Skeletal muscle tissue (tissue), 5 donors: ENCODE measurements at places on chromosomes 1 and 21. TPM values are rescaled to one million over a fixed set of nuclear protein-coding genes. Genes with fewer than 3 reads are reported as not detected.

PDE9A gene
- 1.6 TPM for total RNA-seq

TSSK3 gene
- 1.0 TPM for total RNA-seq

ESPN gene
- 0.52 TPM for total RNA-seq

KRTAP10-9 gene
- not detected for total RNA-seq

VPS45 gene
- total RNA-seq, result 41.2 TPM

LMX1A gene
- total RNA-seq, result 1.6 TPM

CNIH3 gene
- total RNA-seq, result 4.2 TPM

HSPB7 gene
- total RNA-seq, result 5.7 TPM

RBM11 gene
- total RNA-seq, result not detected

TAS1R1 gene
- total RNA-seq, result 5.7 TPM
